ENCODE measurements at places on chromosomes 13 and 19. TPM values are rescaled to one million over a fixed set of nuclear protein-coding genes. Genes with fewer than 3 reads are reported as not detected.

Gene ZNF420
- total RNA-seq: 8.7 TPM

GRCh38 chr13:98977568-98978265 lies at the start of gene DOCK9:
Gene DOCK9 (minus strand): TSS chr13:98978064. CDS start chr13:98977909, 155 bp downstream.
- peak; percentile 69 for DNase-seq

DNA sequence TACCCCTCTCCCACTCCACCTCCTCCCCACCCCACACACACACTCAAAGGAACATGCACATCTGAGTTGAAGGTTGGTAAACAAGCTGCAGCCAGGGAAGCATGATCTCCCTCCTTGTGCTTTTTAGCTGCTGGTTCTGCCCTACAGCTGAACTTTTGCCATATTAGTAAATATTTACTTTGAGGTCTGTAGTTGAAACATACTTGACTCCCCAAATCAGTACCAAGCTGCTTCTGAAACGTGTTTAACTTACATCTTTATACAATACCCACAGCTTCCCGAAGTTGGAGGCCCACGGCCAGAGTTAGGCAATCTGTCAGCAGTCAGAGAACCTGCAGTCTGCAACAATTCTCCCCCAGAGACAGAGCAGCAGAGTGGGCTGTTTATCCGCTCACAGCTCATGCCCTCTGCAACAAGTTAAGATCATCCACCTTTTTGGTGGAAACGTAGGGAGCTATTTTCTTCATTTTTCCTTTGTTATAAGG lies 1.5 kb upstream of the PCDH20 start:
- DNase-seq: peak; percentile 49

- peak; percentile 78 for DNase-seq
These were observed 44.1 kb upstream of the RANBP3 start for GRCh38 chr19:6021878-6022569.

Gene CEACAM16
- total RNA-seq: not detected

Gene HIPK4
- total RNA-seq: 0.64 TPM

Gene FBXO17
- 13.3 TPM for total RNA-seq

Gene SBNO2
- 125 TPM for total RNA-seq

Gene DOCK6
- total RNA-seq: 138 TPM

GRCh38 chr19:56080669-56081401 lies 40.3 kb downstream of the ZNF787 start:
- DNase-seq: peak; percentile 90

- DNase-seq: no peak
These were observed 38.0 kb downstream of the ITGBL1 start for GRCh38 chr13:101490406-101491015.

DNA sequence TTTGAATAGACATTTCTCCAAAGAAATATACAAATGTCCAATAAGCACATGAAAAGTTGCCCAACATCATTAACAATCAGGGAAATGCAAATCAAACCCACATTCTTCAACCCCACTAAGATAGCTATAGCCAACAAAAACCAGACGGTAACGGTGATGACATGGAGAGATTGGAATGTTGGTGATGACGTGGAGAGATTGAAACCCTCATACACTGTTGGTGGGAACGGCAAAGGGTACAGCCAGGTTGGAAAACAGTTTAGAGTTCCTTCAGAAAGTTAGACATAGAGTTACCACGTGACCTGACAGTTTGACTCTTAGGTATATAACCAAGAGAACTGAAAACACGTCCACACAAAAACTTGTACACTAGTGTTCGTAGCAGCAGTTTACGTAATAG lies 48.1 kb downstream of the TNFRSF19 start:
- DNase-seq: no peak

- peak; percentile 88 for DNase-seq
These were observed 1.5 kb upstream of the WDR18 start for GRCh38 chr19:982567-983170.

DNA sequence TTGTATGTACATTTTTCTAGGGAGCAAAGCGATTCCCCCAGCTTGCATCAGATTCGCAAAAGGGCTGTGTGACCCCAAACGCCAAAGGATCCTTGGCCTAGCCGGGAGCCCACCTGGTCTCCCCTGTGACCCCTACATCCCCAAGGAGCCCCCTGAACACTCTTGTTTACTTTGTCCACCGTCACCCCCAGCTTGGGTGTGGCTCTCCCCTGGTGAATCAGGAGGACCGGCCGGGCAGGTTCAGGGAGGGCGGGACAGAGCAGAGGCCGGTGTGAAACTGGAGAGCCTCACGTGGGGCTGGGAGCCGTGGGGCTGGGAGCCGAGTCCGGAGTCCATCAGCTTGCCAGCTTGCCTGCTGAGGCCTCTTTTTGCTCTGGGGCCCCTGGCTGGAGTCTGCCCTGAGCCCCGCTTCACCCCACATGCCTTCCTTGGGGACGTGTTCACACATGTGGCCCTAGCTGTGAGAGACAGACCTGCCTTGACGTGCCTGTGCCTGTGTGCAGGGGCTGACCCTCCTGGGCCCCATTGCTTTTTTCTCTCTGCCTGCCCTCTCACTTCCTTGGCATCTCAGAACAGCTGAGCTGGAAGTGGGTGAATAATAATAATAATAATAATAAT lies 2.0 kb downstream of the ITPKC start:
- peak; percentile 94 for DNase-seq

GRCh38 chr13:72121466-72121865 lies 254.5 kb upstream of the DACH1 start:
- DNase-seq: no peak

Gene DNAAF3
- total RNA-seq: 1.5 TPM

DNA sequence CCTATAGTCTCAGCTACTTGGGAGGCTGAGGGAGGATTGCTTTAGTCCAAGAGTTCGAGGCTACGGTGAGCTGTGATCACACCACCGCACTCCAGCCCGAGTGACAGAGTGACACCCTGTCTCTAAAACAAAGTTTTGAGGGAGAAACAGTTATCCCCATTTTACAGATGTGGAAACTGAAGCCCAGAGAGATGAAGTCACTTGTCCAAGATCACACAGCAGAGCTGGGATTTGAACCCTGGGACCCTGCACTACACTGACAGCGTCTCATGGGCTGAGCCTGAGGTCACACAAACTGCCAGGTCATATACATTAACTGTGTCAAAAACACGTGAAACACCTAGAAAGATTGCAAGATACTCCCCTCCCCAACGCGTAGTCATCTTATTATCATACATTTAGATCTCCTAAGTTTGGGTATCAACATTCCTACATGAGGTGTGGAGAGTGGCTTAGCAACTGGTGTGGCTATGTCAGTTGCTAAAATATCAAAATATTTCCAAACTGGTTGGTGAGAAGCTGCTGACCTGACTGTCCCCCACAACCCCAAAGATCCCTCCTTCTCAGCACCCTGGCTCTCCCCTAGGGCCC lies 8.2 kb downstream of the FCGBP start:
- no peak for DNase-seq

GRCh38 chr19:13804830-13805683 lies 9.8 kb downstream of the ZSWIM4 start:
- DNase-seq: no peak

DNA sequence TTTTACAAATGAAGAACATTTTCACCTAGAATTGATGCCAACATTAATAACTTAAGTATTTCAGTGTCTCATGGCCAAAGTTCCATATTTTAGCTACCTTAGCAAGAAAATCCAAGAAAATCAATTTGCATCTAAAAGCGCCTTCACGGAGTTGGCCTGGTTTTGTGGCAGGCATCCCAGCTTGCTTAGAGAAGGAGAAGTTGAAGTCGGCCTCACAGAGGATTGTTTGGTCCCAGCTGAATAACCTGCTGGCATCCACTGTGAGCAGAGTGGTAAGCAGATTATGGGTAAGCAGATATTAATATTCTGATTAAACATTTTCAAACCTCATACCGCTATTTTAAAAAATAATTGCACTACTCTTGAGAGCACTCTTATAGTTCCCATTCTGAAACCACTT lies 62.3 kb upstream of the STARD13 start:
- DNase-seq: no peak

Gene HCN2
- 0.52 TPM for total RNA-seq

Gene USHBP1
- 14.0 TPM for total RNA-seq

Gene PLIN5
- 17.2 TPM for total RNA-seq

DNA sequence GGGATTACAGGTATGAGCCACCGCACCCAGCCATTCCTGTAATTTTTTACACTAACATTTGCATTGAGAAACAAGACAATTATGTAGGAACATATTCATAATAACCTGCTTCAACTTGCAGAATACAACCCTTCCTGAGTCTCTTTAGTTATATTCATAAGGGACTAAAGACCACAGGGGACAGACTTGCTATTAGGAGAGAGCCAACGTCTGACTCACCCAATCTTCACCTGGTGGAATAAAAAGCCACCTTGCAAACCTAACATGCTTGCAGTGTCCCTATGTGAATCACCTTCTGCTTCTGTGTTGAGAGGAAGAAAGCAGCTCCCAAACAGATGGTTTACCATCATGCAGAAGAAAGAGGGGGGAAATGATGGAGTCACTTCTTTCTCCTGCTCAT lies 456.1 kb downstream of the PCDH9 start:
- DNase-seq: no peak

Gene RNF225
- 0.55 TPM for total RNA-seq

GRCh38 chr13:49676581-49677298 lies 14.5 kb downstream of the EBPL start:
- DNase-seq: no peak

Gene RXFP2
- not detected for total RNA-seq

DNA sequence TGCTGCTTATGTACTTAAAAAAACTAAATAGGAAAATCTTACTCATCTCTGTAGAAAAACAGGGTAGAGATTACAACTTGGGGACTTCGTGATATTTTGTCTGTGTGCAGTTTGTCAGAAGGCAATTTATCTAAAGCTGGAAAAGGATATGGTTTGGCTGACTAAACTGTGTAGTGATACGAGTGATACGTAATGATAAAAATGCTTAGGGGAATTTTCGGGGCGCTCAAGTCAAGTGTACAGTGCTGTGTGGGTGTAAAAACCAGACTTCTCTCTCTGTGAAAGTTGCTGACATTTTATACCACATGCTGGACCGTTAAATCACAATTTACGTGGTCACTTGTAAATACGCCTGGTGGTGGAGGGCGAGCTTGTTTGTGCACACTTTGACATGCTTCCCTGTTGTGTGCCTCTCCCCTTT lies 221.7 kb downstream of the KCNRG start:
- no peak for DNase-seq

DNA sequence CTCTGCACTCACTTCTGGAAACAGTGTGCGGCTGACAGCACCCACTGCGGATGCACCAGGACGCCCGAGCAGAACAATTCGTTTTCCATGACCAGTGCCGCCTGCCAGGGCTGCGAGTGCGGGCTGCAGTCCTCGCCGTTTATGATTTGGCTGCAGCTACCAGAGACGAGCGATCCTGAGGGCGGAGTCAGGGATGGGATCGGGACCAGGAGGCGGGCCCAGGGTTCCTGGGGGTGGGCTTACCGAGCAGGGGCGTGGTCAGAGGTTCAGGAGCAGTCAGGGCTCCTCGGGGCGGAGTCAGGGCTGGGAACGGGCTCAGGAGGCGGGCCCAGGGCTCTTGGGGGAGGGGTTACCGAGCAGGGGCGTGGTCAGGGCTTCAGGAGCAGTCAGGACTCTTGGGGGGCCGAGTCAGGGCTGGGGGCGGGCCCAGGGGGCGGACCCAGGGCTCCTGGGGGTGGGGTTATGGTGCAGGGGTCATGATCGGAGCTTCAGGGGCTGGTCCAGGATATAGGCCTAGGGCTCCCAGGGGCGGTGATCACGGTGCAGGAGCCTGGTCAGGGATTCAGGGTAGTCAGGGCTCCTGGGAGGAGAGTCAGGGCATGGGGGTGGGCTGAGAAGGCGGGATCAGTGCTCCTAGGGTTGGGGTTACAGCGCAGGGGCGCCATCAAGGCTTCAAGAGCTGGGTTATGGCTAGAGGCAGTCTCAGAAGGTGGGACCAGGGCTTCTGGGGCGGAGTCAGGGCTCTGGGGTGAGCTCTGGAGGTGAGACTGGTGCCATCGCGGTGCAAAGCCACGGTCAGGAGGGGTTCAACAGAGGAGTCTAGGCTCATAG lies 1.7 kb downstream of the KLK4 start:
- no peak for DNase-seq

Gene PSPN
- 1.7 TPM for total RNA-seq

DNA sequence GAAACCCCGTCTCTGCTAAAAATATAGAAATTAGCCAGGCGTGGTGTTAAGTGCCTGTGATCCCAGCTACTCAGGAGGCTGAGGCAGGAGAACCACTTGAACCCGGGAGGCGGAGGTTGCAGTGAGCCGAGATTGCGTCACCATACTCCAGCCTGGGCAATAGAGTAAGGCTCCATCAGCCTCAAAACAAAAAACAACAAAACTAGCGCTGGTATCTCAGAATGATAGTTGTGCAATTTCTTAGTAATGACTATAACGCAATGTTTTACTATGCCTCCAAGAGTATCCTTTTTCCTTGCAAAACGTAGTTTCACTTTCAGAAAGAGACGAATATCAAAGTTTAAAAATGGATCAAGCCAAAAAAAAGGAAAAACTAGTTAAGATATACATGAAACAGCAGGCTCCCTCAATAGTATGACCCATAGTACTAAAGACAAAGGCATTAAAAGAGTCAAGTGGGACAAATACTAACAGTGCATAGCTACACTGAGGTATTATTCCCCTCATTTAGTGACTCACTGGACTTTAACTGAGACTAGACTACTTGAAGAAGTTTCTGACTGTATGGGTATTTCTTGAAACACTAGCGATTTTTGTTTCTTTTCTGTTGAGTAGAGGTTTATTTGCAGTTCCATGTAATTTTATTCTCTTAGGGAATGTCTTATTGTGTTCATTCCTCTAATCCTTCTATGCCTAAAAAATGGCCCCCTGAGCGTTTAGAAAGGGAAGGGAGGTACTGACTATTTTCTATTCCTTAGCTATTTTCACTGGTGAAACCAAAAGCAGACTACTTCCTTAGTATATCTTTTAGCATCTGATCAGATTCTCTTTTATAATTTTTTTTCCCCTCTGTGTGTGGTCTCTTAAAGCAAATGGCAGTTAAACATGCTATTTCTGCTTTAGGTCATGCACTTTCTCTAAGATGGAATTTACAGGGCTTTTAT lies 10.4 kb upstream of the ITM2B start:
- DNase-seq: peak; percentile 75

Gene RNF17
- total RNA-seq: not detected

Gene TEX101
- not detected for total RNA-seq

DNA sequence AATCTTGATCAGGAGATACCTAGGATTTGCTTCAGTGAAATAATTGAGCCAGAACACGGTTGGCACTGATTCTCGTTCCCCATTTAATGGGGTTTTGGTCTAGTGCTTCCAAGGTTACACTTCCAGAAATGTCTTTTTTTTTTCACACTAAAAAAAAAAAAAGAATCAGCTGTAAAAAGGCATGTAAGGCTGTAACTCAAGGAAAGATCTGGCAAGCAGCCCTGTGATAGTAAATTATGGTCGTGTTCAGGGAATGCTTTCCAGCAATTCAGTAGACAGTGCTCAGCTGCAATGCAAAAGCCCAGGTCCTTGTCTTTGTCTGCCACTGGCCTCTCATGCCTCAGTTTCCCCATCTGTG lies 27.2 kb upstream of the NDUFS7 start:
- no peak for DNase-seq

- DNase-seq: no peak
These were observed 18.1 kb upstream of the HSPH1 start for GRCh38 chr13:31179754-31180153.

DNA sequence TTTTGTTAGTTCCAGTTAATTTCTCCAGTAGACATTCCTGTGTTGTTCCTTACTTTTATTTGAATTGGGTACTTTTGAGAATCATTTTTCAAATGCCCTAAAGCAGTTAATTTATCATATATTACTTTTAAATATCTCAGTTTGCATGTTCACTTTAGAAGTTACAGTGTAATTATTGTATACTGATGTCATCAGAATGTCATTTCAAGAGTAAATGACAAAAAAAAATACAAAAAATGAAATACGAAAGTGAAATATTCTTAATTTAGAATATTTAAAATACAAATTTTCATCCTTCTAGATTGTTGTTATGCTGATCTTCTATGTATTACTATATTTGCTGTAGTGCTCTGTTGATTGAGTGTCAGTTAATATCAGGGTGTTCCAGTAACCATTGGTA lies 114.2 kb downstream of the PAN3 start:
- DNase-seq: no peak

Measured in upper lobe of right lung (tissue), 1 donor.